A375 (cell line): ENCODE measurements at places on chromosomes 3 and 15. TPM values are rescaled to one million over a fixed set of nuclear protein-coding genes. Genes with fewer than 3 reads are reported as not detected.

The SLC38A3 gene
- total RNA-seq, result 0.34 and 0.53 TPM in 2 replicates

The PLA2G4E gene
- total RNA-seq, result not detected in 2 replicates

The RAD51 gene
- total RNA-seq, result 28.1 and 29.8 TPM in 2 replicates

The SENP8 gene
- 1.3 and 1.5 TPM in 2 replicates for total RNA-seq

The SMCO1 gene
- not detected in 2 replicates for total RNA-seq

The MEIS2 gene
- total RNA-seq, result 15.8 and 18.9 TPM in 2 replicates

The ZKSCAN7 gene
- not detected in 2 replicates for total RNA-seq

The DAPK2 gene
- total RNA-seq, result 0.19 and 3.3 TPM in 2 replicates

The SCAMP5 gene
- total RNA-seq, result 5.3 and 8.6 TPM in 2 replicates

The CYP1A2 gene
- total RNA-seq, result not detected in 2 replicates

The KLHL6 gene
- not detected in 2 replicates for total RNA-seq

The NBEAL2 gene
- 16.4 and 16.6 TPM in 2 replicates for total RNA-seq

The IL1RAP gene
- 21.1 and 21.8 TPM in 2 replicates for total RNA-seq

The OSTN gene
- total RNA-seq, result not detected in 2 replicates

The GREM1 gene
- total RNA-seq, result not detected in 2 replicates

The TRH gene
- total RNA-seq, result not detected in 2 replicates

The IQCF2 gene
- total RNA-seq, result not detected in 2 replicates

The TM4SF1 gene
- total RNA-seq, result 147 and 154 TPM in 2 replicates

The GAP43 gene
- total RNA-seq, result 0.68 and 1.9 TPM in 2 replicates
